Forelimb muscle (tissue), 1 donor: ENCODE measurements at places on chromosomes 5 and 9.

GRCh38 chr5:90982576-90982975 is 400.5 kb downstream of the ARRDC3 start:
- DNase-seq, result no peak

GRCh38 chr9:71824257-71824656 is 55.9 kb upstream of the CEMIP2 start:
- DNase-seq, result no peak

- DNase-seq, result no peak
These were observed 104.9 kb downstream of the MAP1B start for GRCh38 chr5:72212171-72212570.

- peak; percentile 66 for DNase-seq
These were observed 260.3 kb upstream of the ADAMTS16 start for GRCh38 chr5:4879693-4880303.

DNA sequence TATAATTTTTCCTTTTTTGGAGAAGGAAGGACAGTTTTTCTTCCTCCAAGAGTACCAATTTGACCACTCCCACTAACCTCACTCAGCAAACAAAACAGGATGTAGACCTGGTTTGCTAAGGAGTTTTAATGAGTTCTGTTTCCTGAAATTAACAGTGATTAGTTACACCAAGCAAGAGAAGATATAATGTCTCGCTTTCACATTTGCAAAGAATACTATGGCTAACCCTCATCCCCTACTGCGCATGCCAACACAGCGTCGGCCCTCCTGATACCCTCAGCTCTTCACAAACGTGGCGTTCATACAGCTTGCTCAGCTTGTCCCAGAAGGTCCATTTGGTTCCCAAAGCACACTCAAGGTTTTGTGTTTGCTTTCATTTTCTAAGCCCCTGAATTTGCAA is 41.9 kb upstream of the IPPK start:
- no peak for DNase-seq

- no peak for DNase-seq
These were observed 317.9 kb upstream of the ITGA1 start for GRCh38 chr5:52469835-52470234.

- DNase-seq, result no peak
These were observed 275.6 kb downstream of the KDM4C start for GRCh38 chr9:7033076-7034045.

DNA sequence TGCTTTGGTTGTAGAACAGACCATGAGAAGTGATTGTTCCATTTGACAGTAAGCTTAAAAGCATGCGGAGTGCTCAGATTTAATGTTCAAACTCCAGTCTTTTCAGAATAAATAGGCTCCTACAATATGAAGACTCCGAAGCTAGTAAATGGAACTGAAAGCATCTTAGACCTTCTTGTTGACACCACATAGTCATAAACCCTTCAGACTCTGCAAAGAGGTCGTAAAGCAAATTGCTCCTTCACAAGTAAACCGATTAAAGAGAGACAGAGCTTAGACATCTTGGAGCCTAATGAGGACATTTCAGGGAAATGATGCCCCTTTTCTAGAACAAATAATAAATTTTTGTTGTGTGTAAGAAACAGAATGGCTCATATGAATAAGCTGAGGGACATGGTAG is 511.0 kb upstream of the RIOK2 start:
- DNase-seq, result no peak

GRCh38 chr9:107690021-107690420 is 200.5 kb upstream of the KLF4 start:
- DNase-seq, result no peak

DNA sequence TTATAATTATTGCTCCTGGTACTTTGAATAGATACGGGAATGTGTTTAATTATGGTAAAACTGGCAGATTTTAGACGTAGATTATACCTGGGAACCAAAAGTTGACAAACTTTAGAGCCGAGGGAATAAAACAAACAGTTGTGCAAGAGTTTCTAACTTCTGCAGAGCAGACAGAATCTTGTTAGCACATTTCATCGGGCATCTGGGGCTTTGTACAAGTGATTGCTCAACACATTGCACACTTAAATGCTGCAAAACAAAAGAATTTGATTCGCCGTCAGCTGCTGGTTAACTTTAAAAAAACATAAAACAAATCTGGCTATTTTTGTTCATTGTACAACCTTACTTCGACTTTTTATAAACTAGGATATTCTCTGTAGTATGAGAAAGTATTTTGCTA is 398.1 kb downstream of the MAN2A1 start:
- DNase-seq, result no peak

GRCh38 chr5:6859023-6859422 is 145.8 kb downstream of the TENT4A start:
- DNase-seq, result no peak

GRCh38 chr9:86376016-86376415 is 21.8 kb upstream of the TUT7 start:
- no peak for DNase-seq

GRCh38 chr5:82421119-82421518 is 143.0 kb upstream of the RPS23 start:
- no peak for DNase-seq

DNA sequence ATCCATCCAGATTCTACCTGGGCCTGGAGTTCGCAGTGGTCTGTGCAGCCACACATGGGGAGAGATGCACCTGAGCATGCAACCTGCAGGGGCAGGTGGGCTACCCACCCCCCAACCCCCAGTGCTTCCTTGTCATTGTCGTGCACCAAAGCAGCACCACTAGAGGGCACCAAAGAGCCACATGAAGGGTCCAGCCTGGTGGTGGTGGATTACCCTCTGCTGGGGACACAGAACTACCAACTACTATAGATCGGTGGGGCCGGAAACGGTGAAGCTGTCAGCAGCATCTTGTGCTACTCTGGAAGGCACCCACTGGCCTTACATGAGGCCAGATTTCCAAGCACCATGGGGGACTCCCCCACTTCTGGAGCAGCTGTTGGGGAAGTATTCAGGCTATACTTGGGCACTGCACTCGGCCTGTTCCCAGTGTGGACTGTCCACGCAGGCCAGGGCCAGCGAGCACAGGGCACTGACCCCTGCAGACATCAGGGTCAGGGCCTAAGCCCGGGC is 60.2 kb upstream of the TBC1D2 start:
- peak; percentile 46 for DNase-seq

GRCh38 chr5:71905834-71906711 is 187.0 kb downstream of the CARTPT start:
- DNase-seq, result no peak

GRCh38 chr5:82360022-82360421 is 81.9 kb upstream of the RPS23 start:
- no peak for DNase-seq

- no peak for DNase-seq
These were observed 91.1 kb downstream of the TRIO start for GRCh38 chr5:14234204-14234603.

GRCh38 chr9:107970726-107971125 is 481.2 kb upstream of the KLF4 start:
- no peak for DNase-seq

DNA sequence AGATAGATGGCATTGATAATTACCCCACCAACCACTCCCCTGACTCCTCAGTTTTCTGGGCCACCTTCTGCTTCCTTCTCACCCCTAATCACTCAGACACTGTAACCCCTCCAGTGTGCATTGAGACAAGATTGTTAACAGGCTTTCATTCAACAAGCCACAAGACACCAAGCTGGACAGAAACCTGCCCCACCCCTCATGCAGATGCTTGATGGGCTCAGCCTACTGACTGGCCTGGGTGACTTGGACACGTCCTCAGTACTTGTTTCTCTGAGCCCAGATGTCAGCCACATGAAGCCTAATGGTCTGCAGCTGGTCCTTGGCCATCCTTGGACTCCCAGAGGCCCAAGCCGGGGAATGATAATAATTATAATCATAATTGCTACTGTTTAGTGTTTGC is 71.4 kb upstream of the SMIM23 start:
- no peak for DNase-seq

- DNase-seq, result no peak
These were observed 269.9 kb upstream of the TUSC1 start for GRCh38 chr9:25948182-25948581.
